ENCODE measurements at places on chromosomes 6 and 20.

- peak; percentile 91 for DNase-seq
Observed at GRCh38 chr6:167401525-167402194, 76.8 kb downstream of the TTLL2 start.

DNA sequence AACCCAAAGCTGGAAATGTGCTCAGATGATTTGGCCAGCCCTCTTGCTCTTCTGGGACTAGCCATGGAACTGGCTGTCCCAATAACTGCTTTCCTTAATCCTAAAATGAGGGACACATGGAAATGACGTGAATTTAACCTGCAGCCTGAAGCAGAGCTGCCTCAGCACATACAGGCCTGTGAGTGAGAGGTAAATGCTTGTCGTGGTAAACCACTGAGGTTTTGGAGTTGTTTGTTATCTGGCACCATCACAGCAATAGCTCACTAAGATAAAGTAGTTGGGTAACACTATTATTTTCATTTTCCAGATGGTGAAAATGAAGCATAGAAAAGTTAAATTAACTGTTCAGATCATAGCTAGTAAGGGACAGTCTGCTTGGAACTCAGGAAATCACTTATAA is 333.4 kb upstream of the CHD6 start:
- no peak for DNase-seq

- DNase-seq, result no peak
Observed at GRCh38 chr6:41467061-41467460, 79.1 kb upstream of the FOXP4 start.

GRCh38 chr6:125358898-125359297 is 57.1 kb upstream of the HDDC2 start:
- no peak for DNase-seq

GRCh38 chr6:77415706-77416105 is 47.6 kb downstream of the HTR1B start:
- DNase-seq, result no peak

DNA sequence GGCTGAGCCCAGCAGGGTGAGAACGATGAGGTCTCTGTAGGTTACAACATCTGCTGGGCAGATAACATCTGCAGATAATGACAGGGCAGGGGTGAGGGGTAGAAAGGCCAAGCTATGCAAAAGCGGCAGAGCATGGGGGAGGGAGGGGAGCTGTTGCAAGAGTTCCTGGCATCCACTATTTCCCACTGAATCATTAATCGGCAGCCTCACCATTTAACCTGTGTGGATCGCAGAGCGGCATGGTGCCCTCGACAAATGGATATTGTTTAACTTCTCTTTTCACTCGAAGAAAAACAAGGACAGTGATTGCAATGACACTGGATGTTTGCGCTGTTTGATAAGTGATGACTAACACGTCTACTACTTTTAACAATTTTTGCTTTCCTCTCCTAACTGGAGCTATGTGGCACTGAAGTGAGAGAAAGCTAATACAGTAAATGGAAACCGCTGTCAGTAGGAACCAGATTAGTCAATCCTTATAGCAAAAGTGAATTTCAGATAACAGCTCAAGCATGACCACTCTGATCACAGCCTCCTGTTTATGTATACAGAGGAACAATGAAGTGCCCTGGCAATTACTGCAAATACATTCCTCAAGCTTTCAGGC is 381.5 kb downstream of the TFAP2A start:
- no peak for DNase-seq

- no peak for DNase-seq
Observed at GRCh38 chr6:66496659-66497058, 789.6 kb upstream of the EYS start.

- no peak for DNase-seq
Observed at GRCh38 chr6:78629154-78629721, 238.1 kb upstream of the IRAK1BP1 start.

- DNase-seq, result no peak
Observed at GRCh38 chr6:93420163-93420795, 920 bp upstream of the EPHA7 start.

GRCh38 chr6:150898399-150899170 is 33.1 kb downstream of the MTHFD1L start:
- no peak for DNase-seq

- DNase-seq, result no peak
Observed at GRCh38 chr6:63174173-63174572, 37.1 kb upstream of the FKBP1C start.

DNA sequence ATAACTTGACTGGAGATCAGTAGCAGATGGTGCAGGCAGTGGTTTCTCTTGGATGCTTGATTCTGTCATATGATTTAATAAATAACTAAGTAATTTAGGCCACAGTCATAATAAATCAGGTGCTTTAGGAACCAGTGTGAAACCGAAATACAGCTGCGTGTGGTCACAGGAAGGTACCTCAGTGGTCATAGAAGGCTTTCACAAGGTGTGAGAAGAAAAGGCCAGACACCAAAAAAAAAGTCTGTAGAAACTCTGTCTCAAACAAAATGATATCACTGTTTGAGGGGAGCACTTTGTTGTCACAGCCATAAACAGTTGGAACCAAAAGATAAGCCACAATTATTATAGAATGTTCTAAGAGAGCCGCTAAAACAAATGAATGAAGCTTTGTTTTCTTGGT is 56.5 kb downstream of the ARMC2 start:
- no peak for DNase-seq

DNA sequence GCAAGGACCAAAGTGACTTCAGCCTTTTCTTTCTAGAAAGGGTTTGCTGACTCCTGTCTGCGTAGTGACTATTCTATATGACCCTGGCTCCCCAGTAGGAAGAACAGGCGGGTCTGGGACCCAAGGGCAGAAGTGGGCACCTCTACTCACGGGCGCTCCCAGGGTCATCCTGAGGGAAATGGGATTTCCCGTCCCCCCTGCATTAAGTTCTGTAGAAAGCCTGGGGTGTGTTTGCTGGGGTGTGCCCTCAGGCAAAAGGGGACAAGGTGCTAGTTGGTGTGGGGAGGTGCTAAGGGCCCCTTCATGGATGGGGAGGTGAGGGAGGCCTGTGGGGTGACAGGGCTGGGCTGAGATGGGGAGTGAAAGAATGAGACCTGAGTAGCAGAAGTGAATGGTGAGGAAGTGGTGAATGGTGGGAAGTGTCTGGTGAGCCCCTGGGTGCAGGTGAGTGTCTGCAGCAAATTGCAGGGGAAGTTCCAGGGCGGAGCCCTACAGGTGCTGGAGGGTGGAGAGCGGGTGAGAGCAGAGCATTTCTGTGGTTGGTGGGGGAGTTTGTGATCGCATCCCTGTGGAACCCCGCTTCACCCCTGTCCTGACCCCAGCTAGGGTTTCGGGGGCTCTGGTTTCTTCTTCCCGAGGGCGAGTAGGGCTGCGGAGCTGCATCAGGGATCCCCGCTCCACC is 21.1 kb downstream of the RAET1L start:
- DNase-seq, result no peak

GRCh38 chr6:98641949-98642719 is 192.2 kb upstream of the POU3F2 start:
- DNase-seq, result no peak

DNA sequence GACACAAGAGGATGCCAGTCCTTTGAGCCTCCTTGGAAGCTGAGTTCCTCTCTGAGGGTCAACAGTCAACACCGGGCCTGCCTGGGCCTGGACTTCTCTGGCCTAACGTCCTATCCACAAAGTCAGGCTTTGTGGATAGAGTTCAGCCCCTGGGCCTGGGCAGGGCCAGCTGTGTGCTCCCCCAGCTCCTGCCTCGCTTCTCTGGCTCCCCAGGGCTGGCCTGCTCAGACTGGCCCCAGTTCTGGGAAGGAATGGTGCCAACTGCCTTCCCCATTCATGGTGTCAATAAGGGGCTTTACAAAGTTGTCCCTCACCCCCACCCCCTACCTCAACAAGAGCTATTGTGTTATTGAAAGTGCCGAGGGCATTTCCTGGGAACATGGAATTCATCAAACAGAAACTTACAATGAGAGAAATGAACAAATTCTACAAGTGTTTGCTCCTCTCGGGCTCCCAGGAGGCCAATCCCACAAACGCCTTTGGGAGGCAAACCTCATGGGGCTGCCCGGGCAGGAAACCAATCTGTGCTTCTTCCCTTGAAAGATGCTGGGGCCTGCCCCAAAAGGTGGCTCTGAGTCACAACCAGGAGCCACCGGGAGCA is 26.5 kb upstream of the PPP1R14C start:
- no peak for DNase-seq

DNA sequence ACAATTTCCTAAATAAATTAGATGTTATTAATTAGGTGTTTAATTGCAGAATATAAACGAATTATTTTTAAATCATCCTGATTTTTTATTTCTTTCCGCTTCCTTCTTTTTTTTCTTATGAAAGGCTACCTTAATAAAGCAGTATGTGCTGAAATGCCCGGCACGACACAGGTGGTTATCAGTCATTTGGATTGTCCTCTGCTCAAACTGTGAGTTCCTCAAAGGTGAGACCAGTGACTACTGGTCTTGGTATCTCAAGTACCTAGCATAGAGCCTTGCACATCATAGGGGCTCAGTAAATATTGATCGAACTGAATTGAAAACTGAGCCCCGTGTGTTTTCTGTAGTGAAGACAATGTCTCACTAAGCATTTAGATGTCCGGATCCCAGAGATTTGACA is 9.6 kb upstream of the EZR start:
- DNase-seq, result no peak

GRCh38 chr20:58008866-58009265 is 219.6 kb downstream of the ANKRD60 start:
- DNase-seq, result no peak

DNA sequence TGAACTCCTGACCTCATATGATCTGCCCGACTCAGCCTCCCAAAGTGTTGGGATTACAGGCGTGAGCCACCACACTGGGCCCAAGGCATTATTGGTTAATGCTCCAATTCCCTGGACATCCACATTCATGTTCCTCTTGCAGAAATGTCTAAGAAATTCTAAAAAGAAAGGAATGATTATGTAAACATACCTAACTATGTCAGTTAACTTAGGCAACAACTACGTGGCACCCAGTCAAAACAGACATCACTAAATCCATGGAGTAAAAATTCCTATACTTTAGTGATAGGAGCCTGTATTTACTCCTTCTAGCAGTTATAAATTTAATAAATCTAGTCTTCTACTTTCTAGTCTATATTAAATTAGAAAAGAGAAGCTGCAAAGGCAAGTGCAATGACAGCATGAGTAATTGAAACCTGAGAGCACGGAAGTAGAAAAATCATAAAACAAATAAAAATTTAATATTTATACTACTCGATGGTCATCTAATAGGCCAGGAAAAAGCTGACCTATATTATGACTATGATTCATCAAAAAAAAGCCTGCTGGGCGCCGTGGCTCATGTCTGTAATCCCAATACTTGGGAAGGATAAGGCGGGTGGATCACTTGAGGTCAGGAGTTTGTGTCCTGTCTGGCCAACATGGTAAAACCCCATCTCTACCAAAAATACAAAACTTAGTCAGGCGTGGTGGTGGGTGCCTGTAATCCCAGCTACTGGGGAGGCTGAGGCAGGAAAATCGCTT is 4.2 kb downstream of the AHI1 start:
- DNase-seq, result no peak

- no peak for DNase-seq
Observed at GRCh38 chr6:92701425-92702096, 717.8 kb downstream of the EPHA7 start.

DNA sequence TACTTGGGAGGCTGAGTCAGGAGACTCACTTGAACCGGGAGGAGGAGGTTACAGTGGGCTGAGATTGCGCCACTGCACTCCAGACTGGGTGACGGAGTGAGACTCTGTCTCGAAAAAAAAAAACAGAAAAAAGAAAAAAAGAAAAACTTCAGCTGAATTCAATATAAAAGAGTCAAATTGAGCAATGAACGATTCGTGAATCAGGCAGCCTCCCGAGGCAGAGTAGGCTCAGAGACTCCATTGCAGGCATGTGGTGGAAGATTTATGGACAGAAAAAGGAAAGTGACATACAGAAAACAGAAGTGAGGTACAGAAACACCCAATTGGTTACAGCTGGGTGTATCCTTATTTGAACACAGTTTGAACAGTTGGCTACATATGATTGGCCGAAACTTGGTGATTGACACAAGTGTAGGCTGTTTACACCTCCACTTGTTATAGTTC is 56.3 kb downstream of the HLA-DPB1 start:
- DNase-seq, result no peak

GRCh38 chr6:80789912-80790570 is 683.6 kb downstream of the BCKDHB start:
- no peak for DNase-seq

GRCh38 chr20:34637245-34638038 is 39.5 kb downstream of the PIGU start:
- no peak for DNase-seq

DNA sequence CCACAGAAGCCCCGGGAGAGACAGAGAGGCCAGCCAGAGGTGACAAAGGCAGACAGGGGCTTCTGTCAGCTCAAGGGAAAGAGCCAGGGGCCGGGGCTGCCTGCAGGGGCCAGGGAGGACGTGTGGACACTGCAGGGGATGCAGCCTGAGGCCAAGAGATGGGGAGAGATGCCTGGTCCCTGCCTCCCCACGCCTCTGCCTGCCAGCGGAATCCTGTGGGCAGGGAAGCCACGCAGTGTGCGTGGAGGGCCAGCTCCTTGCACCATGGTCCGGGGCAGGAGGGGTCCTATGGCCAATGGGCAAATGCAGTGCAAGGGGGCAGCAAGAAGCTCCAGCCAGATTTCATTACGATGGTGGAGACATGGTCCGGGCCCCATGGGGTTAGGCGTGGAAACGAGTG is 224.9 kb downstream of the CDH4 start:
- DNase-seq, result no peak

DNA sequence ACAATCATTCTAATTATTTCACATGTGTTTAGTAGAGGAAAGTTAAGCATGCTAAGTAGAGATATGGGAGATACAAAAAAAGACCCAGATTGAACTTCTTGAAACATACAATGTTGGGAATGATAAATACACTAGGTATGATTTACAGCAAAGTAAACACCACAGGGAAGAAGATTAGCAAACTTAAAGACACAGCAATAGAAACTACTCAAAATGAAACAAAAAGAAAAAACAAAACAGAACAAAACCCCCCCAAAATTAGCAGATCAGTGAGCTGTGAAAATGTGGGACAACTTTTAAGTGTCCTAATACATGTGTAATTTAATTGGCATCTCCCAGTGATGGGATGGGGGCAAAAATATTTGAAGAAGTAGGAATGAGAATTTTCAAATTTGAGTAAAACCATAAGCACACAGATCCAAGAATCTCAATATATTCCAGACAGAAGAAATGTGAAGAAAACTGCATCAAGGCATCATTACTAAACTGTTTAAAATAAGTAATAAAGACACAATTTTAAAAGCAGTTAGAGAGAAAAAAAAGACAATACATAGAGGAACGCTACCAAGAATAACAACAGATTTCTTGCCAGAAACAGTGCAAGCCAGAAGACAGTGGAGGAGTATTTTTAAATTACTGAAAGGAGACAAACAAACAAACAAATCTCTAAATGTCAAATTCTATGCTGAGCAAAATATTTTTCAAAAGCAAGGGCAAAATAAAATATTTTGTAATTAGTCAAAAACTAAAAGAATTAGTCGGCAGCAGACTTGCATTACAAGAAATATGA is 473.7 kb downstream of the QKI start:
- DNase-seq, result no peak

DNA sequence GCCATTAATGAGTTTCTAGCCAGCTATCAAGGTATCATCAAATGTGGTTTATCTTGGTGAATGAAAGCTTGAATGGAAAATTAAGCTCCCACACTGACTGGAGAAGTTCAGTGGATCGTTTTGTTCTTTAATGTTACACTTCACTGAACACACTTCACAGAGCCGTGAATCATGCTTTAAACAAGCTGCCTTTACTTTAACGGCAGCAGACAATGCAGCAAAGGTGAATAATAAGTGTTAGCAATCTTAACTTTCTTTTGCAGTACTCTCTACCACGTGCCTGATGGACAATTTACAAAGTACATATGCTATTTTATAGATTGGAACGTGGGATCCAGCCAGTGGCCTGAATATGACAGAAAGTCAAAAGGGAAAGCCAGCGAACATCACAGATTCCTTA is 424.5 kb downstream of the GRIK2 start:
- DNase-seq, result peak; percentile 44
